NCI-H187 treated with DMSO at 0.1 percent for 48 hours (cell line): ENCODE measurements at places on chromosomes 6 and 20.

GRCh38 chr20:49579874-49580812 is 12.2 kb upstream of the PTGIS start:
- DNase-seq: no peak

- DNase-seq: no peak
Measured at GRCh38 chr20:62050166-62051120, 15.2 kb downstream of the TAF4 start.

GRCh38 chr20:33733654-33734576 is 2.1 kb downstream of the ZNF341 start:
- no peak for DNase-seq

GRCh38 chr20:3270051-3270450 is 31.1 kb upstream of the SLC4A11 start:
- DNase-seq: no peak

- DNase-seq: no peak
Measured at GRCh38 chr6:148611213-148611612, 135.6 kb upstream of the UST start.

- DNase-seq: no peak
Measured at GRCh38 chr20:37414224-37415035, 68.5 kb downstream of the SRC start.
